ENCODE measurements at places on chromosomes 6 and 20. TPM values are rescaled to one million over a fixed set of nuclear protein-coding genes. Genes with fewer than 3 reads are reported as not detected.

ZNF311 gene
- total RNA-seq: 0.76 TPM

ULBP3 gene
- 1.1 TPM for total RNA-seq

SLC25A27 gene
- 1.8 TPM for total RNA-seq

CPNE5 gene
- total RNA-seq: 0.57 TPM

CRISP3 gene
- 1.1 TPM for total RNA-seq

SLC24A3 gene
- total RNA-seq: 0.99 TPM

CPXM1 gene
- total RNA-seq: 11.9 TPM

SGK2 gene
- total RNA-seq: 0.09 TPM
